ENCODE measurements at places on chromosomes 1 and 21.
A peak's percentile ranks its signal among the peaks of the same experiment; 100 is the strongest.

GRCh38 chr21:14213164-14213563 lies 2.4 kb upstream of the LIPI start:
- no peak for DNase-seq

GRCh38 chr1:202656951-202657646 lies 53.2 kb downstream of the SYT2 start:
- peak; percentile 64 for DNase-seq

GRCh38 chr1:159646687-159647086 lies 59.1 kb downstream of the APCS start:
- DNase-seq = no peak

DNA sequence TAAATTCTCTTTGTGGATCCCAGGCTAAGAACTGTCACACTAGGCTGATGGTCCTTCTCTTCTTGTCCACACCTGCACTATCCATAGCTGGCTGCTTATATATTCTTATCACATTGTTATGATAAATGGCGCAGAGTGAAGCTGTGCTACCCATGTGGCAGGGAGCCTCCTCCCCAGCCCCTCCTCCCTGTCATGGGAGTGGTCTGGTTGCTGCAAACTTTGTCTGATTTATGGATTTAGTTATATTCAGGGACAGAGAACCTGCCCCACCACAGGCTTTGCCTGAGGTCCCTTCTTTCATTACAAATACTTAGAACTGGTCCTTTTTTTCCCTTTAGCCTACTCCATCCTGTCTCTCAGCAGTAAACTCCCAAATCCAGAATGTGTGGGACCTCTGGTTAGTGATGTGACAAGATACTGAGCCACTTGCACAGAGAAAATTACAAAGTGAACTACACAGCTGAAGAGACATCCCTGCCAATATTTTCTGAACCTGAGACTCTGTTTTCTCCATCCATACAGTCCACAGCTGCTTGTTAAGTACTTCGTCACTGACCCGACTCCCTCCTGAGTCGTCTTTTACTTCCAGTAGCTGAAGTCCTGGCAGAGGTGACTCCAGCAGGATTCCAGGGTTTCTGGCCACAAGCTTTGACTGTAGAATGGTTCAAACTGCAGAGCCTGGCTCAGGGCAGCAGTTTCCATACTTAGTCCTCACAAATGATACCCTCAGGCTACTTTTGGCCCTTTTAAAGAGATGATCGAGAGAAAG lies 37.6 kb downstream of the PTGFRN start:
- DNase-seq = no peak

DNA sequence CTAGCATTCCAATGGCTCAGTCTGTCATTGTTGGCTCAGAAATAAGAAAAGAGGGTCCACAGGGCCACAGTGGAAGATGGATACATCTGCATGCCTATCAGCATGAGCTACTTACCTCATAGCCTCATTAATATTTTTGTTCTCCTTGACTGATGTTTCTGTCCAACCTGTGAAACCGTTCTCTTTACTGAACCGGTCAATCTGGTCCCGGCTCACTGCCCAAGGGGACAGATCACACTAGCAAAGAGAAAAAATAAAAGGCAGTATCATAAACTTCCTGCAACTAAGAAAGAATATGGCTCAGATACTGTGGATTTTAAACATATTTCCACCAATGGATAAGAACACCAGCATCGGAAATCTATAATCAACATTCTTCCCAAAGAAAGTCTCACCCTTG lies 4.7 kb downstream of the RAB29 start:
- DNase-seq = no peak

- no peak for DNase-seq
Measured at GRCh38 chr1:38152351-38153065, 105.9 kb upstream of the POU3F1 start.

DNA sequence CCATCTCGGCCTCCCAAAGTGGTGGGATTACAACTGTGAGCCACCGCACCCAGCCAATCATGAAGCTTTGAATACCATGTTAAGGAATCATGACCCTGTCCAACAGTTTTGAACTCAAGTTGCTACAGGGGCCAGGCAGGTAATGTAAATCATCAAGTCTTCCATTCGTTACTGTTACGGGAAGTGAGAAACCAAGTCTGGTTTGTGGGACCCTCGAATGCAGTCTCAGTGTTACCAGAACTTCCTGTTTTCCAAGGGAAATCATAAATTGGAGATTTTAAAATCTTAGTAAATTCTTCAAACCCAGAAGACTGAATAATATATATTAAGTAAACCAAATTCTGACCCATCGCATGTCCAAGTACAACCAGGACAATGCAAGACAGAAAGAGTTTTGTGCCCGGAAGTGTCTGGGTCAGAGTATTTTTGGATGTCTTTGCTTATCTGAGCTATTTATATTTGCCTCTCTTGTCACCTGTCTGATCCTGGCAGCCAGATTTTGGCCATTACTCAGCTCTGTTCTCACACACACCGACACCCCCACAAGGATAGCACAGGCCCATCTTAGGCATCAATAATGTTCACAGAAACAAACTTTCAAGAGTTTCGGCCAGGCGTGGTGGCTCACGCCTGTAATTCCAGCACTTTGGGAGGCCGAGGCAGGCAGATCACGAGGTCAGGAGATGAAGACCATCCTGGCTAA lies 8.8 kb downstream of the ATP5IF1 start:
- no peak for DNase-seq

GRCh38 chr1:233523047-233523446 lies 90.9 kb upstream of the KCNK1 start:
- no peak for DNase-seq

DNA sequence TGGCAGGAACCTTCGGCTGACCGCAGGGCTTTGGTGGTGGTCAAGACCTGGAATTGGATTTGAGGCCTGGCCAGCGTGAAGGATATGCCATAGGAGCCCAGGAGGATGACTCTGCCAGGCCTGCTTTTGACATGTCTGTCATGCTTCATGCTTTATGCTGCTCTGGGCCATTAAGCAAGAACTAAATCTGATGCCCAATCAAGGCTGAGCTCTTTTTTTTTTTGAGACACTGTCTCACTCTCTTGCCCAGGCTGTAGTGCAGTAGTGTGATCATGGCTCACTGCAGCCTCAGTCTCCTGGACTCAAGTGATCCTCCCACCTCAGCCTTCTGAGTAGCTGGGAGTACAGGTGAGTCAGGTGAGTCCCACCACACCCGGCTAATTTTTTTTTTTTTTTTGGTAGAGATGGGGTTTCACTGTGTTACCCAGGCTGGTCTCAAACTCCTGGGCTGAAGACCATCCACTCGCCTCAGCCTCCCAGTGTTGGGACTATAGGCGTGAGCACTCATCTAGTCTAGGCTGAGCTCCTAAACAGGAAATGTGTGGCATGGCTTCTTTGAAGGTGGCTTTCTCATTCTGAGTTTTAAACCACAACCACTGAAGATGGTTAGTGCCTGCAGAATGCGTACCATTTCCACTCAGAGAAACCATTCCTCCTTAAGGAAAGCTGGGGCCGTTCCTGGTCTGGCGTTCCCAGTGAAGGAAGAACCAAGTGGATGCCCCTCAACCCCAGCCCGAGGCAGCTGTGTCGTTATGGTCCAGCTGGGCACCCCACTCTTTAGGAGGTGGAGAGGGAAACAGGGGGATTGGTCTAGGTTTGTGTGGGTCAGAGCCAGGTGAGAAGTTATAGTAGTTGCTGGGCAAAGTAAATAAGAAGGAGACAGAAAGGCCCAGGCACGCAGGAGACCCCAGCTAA lies 34.2 kb upstream of the ATP5PO start:
- DNase-seq = no peak

DNA sequence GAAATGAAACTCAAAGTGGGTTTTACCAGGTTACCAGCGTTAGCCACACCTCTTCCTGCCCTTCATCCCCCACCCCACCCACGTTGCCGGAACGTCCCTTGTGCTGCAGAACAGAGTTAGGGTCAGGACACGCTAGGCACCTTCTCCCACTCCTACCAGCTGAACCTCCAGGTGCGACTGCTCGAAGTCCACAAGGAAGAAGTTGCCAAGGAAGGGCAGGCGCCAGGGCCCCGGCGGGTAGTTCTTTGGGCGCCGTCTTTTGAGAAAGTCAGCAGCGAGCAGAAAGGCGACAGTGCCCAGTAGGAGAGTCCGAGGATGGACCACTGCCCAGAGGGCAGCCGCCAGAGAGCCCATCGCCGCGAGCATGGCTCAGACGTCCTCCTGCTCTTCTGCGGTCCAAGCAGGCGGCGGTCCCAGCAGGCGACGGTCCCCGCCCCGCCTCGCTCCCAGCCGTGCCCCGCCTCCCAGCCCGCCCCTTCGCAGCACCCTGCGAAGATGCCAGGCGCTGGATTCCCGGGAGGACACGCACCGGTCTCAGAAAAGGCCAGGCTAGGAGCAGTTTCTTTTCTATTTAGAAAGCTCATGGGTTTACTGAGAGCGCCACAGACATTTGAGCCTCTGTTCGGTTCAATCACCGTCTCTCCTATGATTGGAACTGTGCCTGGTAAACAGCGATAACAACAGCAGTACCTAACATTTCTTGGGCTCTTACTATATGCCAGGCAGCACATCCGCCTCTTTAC lies at the start of gene CYP2J2:
CYP2J2 (minus strand) TSS at position 393 of the 743 bp plus-strand sequence; CDS start at position 366, 27 bp downstream.
- DNase-seq = peak; percentile 59

GRCh38 chr1:6418668-6419396 lies 887 bp downstream of the HES2 start:
- no peak for DNase-seq

GRCh38 chr1:47184822-47185677 lies 4.8 kb downstream of the PDZK1IP1 start:
- no peak for DNase-seq

DNA sequence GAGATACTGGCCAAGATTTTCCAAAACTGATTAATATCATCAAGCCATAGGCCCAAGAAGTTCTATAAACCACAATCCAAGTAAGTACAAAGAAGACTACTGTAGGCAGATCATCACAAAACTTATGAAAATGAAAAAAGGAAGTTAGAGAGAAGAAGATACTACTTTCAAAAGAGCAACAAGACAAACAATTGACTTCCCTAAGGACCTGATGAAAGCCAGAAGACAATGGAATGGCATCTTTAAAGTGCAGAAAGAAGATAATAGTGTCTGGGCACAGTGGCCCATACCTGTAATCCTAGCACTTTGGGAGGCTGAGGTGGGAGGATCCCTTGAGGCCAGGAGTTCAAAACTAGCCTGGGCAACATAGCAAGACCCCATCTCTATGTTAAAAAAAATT lies 243.1 kb downstream of the PRDM2 start:
- DNase-seq = no peak

DNA sequence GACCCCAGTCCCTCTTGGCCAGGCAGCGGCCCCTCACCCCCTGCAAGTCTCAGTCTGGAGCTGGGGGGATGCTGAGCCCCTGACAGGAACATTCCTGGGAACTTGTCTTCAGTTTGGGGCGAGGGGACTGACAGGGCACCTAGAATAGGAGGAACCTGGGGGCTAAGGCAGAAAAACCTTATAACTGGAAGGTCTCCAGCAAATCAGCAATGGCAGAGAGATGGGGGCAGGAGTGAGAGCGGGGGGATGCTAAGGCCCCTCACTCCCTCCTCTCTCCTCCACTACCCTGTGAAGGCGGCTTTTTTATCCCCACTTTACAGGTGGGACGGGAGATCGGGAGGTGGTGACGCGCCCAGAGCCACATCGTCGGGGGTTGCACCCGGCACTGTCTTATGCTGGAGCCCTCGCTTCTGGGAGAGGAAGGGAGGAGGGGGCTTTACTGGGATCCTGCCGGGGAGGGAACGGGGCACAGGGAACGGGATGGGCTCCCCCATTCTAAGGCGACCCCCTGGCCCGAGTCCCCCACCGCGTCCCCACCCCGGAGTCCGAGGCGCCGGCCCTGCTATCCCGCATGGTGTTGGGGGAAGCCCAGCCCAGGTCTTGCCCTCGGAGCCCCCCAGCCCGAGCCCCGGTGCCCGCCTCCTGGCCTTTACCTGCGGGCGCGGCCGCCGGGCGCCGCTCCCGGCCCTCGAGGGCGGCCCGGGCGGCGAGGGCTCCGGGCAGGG lies 456 bp downstream of the COL8A2 start:
- DNase-seq = no peak

- DNase-seq = no peak
Measured at GRCh38 chr1:145716641-145717345, 2.5 kb upstream of the CD160 start.

- DNase-seq = peak; percentile 70
Measured at GRCh38 chr1:228015276-228016180, 8.7 kb downstream of the WNT3A start.

- no peak for DNase-seq
Measured at GRCh38 chr1:209397371-209397770, 186.1 kb upstream of the CAMK1G start.

DNA sequence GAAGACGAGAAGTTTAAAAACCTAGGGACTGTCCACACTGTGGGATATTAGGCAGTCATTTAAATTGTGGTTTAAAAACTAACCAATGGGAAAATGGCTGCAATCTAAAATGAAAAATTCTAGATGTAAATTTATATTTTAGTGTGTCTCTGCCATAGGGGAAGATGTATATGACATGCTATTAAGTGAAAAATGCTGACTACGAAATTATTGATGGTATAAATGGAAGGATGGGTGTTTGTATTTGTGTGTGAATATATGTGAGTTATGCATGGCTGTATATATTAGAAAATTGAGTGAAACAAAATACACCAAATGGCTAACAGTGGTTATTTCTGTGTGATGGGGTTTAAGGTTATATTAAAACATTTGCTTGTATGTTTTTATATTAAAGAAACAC lies 260.7 kb downstream of the AJAP1 start:
- DNase-seq = no peak

- no peak for DNase-seq
Measured at GRCh38 chr1:88883156-88883555, 8.2 kb downstream of the GTF2B start.

- DNase-seq = no peak
Measured at GRCh38 chr1:226569879-226570547, 21.4 kb downstream of the STUM start.

DNA sequence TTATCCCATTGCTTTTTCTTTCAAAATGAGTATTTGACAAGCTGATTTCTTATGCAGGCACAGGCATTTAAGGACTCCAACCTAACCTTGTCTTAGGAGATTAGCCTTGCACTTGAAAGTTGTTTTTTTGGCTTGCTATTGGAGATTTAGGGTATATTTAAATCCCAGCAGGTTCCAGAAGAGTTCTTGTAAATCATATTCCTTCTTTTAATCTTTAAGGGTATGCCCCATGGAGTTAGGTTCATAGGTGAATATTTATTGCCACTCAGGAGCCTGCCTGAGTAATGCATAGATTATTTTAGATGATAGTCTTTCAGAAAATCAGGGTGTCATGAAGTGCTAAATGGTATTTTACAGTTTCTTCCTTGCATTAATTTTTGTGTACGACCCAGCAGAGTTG lies 146.5 kb downstream of the PATJ start:
- no peak for DNase-seq

DNA sequence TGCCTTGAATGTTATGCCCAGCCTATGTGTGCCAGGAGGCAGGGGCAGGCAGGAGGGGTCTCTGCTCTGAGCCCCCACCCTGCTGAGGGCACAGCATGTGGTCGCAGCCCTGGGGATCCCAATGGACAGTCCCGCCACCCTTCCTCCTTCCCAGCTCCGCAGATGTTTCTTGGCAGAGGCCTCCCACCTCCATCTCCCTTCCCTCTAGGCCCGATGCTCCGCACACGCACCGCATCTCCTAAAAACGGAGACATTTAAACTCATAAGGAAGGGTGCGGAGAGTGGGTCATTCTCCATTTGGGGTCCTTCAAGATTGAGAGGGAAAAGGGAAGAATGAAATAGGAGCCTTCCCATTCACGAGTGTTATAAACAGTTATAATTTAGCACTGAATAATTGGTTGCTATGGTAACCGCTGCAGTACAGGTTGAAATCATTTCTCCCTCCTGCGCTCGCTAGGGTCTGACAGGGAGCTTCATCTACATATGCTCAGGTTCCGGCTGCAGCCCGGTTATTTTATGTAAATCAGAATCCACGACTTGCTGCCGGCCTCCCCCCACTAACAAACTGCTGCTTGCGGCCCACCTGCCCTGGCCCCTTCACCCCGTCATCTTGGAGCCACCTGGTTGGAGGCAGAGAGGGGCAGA lies 16.0 kb downstream of the CHD5 start:
- no peak for DNase-seq

Measured in AG08396 (cell line).